ENCODE measurements at places on chromosomes 16 and 17.

GRCh38 chr17:9020096-9020823 lies 1.1 kb upstream of the NTN1 start:
- no peak for DNase-seq

DNA sequence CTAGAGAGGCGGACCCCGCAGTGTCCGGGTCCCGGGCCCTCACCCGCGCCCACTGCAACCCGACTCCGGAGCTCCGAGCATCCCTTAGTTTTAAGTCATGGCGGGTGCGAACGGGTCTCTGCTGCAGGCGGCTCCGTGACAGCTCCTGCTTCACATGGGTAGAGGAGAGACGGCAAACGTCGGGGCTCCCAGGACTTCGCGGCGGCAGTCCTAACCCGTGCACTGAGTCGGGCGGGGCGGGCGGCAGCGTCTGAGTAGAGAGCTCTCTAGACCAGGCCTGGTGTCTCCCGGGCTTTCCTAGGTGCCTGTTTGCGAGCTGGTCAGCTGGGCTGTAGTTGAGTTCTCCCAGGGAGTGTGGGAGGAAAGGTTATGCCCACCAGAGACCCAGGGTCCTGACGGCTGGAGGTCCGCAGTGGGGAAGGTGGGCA lies 345 bp downstream of the TSC2 start:
- no peak for DNase-seq

- DNase-seq: peak; percentile 29
Measured at GRCh38 chr17:64492481-64493109, 4.3 kb downstream of the POLG2 start.

GRCh38 chr16:48426244-48427141 lies 41.3 kb upstream of the SIAH1 start:
- no peak for DNase-seq

DNA sequence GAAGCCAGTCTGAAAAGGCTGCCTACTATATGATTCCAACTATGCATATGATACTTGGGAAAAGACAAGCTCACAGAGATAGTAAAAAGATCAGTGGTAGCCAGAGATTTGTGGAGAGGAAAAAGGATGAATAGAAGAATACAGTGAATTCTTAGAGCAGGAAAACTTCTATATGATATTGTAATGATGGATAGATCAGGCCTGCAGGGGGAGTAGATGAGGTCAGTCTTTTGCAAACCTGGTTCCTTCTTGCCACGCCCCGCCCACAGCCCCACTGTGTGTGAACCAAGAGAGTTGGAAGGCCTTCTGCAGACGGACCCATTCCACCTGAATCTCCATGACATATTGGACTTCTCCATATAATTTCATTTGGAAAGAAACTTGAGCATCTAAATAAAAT lies 761 bp upstream of the CCL8 start:
- DNase-seq: no peak

DNA sequence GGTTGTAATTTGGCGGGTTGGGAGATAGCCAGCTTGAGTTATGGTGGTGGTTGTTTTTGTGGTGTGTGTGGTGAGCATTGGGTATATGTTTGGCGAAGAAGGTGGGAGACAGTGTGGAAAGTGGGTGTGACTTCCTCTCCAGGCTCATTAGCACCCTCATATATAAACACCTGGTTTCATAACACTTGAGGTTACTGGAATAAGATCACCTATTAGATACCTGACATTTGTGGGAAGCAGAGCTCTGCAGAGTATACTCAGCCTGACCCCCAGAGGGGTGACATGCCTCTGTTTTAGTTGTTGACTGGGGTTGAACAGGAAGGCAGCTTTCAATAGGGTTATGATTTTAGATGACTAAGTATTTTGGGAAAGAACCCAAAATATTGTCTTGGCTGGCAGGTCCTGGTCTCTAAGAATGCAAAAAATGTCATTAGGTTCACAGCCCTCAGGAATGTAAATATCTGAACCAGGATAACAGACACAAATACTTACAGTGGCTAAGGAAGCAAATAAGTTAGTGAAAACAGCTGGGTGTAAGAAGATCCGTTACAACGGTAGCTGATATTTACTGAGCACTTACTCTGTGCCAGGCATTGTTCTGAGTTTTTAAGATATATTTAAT lies 18.3 kb upstream of the EFCAB13 start:
- no peak for DNase-seq

- DNase-seq: peak; percentile 92
Measured at GRCh38 chr17:41666237-41666641, 22.4 kb upstream of the EIF1 start.

- no peak for DNase-seq
Measured at GRCh38 chr17:39143552-39144093, 7.8 kb downstream of the PLXDC1 start.

DNA sequence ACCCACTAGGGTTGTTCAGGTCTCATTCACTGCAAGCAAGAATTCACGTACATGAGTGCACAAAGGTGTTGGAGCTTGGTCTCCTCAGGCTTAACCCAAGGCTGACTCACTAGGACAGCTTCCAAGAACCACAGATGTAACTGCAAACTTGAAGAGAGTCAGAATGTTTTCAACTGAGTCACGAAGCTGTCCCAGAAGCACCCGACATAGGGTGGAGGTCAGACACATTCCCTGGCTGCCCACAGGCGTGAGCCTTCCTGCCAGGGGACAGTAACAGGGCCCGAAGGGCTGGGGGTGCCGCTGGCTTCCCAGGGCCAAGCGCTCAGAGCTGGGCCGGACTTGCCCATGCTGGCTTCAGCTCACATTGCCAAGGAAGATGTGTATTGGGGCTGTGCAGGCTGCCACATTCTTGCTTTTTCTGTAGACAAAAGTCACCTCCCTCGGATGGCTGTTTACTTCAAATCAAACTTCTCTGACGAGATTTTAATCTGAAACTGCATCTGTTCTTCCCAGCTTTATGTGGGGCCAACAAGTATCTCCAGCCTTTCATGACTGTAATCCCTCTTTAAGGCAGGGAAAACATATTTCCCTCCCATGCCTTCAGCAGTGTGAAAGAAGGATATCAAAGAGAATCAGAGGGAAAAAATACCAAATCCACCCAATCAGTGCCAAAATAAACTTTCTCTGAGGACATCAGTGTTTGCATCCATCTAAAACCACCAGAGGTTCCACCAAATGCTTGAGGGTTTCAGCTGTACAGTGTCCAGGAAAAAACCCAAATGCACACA lies 14.3 kb downstream of the CMTM3 start:
- DNase-seq: no peak

DNA sequence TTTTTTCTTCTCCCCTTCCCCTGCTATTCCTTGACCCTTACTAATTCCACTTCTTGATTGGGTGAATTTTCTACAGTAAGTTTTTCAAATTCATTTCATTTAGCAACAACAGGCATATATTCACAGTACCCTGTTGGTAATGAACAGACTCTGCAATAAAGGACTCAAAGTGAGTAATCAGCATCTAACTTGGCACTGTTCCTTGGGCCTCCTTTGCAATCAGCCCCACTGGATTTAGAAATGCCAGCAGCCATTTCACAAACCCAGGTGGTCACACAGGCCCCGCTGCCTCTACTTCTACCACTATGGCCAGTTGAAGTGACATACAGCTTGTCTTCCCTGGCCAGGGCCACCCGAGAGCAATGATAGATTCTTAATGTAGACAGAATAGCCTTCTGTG lies 113.8 kb downstream of the CYB561 start:
- no peak for DNase-seq

GRCh38 chr16:4086153-4086552 lies 30.1 kb downstream of the ADCY9 start:
- no peak for DNase-seq

- DNase-seq: no peak
Measured at GRCh38 chr16:616733-617586, 13.8 kb upstream of the WFIKKN1 start.

DNA sequence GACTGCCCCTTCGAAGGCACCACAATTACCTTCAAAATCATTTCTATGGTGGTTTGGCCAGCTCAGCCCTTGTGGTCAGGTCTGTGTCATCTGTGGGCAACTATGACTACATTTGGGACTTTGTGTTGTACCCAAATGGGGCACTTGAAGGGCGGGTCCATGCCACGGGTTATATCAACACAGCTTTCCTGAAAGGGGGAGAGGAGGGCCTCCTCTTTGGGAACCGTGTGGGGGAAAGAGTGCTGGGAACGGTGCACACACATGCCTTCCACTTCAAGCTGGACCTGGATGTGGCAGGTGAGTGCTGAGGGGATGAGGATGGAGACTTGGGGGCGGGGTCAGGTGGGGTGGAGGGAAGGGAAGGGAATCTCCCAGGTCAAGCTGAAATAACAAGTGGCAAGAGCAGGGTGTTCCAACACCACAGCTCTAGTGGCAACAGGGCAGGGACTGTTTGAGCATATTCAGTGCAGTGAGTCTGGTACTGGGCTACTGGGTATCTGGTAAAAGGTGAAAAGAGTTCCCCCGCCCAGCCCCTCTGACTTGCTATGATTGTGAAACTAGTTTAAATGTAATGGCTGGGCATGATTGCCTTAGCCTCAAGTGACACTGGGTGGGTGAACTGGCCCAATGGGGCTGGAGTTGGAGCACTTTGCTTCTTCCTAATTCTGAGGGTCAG lies 1.7 kb downstream of the AOC2 start:
- DNase-seq: no peak

DNA sequence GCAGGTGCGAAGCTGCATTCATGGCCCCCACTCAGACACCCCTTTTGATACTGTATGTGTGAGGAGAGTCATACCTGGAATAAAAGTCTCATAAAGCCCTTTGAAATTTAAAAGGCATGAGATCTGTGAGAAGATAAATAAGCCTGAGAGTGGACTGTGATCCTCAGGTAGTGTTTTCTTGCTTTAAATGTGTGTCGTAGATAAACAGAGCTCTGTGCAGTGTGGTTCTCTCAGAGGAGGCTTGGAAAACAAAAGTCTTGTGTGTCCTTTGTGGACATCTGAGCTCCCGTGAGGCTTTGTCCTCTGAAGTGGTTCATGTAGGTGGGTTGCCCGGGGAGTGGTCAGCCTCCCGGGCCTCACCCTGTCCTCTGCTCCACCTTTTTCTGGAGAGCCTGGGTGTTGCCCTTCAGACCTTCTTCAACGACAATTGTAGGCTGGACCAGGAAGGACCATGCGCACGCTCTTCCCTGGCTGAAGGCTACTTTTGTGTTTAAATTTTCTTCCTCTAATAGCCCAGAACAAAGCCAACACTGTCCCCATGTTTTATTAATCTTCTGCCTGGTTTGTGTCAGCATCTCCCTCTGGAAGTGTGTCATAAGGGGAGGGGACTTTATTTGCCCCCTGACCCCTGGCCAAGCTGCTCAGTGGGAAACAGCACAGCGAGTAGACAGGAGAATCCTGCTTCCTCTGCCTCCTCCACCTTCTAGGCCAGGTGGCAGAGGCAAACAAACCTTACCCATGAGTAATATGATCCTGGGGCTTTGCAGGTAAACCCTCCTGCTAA lies 151.2 kb downstream of the MSI2 start:
- no peak for DNase-seq

DNA sequence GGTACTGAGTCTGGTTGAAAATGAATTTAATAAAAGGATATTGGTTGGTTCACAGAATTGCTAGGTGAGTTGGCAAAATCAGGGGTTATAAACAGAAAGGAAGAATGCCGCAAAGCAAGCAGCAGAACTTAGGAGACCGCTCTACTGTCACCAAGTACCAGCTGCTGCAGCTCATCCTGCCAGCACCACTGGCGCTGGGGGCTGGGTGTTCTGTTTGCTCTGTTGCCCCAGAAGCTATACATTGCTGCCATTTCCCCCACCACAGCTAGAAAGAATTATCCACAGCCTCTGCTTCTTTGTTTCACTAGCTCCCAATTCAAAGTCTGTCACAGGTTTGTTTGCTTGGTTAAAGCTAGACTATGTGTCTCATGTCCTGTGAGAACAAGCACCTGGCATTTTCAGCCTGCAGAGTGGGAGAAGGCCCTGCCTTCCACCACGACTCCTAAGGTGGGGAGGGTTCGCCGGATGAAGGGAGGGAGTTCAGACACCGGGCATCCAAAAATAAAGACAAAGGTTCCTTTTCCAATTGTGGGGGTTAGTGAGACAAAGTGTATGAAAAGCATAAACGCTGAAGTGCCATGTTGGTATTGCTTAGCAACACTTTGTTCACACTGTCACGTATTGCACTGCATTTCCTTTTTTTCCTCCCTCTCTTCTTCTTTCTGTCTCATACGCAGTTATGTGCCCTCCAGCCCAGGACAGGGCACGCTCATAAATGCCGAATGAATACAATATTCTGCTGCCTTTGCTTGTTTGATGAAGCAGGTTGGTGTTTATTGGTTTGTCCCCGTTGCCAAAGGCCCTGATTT lies 9.6 kb upstream of the CPD start:
- DNase-seq: no peak

GRCh38 chr17:52653014-52653413 lies 494.5 kb upstream of the CA10 start:
- no peak for DNase-seq

DNA sequence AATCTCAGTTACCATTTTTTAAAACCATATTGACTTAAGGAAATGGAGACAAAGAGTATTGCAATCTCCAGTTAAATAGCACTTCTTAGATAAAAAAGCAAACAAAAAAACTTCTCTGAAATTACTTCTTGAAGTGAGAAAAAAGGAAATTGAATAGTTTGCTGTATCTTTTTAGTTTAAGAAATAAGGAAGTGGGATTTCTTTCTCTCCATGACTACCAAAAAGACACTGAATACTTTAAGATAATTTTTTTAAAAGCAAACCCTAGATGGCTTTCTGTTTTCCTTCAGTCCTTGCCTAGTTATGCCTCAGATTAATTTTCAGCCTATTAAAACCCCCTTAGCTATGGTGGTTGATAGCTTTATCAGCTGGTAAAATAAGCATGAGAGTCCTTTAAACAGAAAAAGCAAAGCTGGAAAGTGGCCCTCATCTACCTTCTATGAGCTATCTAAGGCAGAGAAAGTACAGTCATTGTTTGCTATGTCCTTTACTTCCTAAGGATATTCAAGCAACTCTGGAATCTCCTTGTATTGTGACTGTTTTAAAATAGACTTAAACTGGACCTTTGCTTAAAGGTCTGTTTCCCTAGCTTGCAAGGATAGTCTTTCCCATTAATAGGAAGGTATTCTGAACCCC lies 28.6 kb downstream of the TPPP3 start:
- no peak for DNase-seq

DNA sequence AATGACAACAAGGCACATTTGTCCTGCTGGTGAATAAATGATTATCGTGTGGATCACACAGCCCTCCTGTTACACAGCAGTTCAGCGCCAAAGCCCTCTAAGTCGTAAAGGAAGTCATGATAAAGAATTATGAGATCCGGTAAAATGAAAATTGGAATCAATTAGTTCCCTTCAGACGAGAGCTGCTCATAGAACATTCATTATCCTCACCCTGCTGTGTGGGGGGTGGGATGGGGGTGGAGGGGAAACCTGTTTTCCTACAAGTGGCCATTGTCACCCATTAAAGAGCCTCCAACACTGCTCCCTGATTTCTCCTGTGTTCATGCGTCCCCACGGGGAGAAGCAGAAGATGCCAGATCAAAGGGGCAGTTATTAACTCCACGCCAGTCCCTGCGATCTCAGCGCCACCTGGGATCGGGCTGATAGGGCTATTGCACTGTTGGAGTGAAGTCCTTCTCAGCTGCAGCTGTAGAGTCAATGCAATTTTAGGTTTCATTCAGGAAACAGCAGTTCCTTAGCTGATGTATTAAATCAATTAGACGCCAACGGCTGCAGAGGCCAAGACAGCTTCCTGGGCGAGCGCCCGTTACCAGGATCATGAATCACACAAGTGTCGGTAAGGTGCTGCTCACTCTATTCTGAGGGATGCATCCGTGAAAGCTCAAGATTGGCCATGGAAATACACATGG lies 19.2 kb upstream of the CACNG4 start:
- no peak for DNase-seq

Measured in CD4-positive, alpha-beta T cell treated with Interferon alpha-2 for 1 hour (primary cell).